NCI-H345 (cell line): ENCODE measurements at places on chromosomes 13 and 19.
A peak's percentile ranks its signal among the peaks of the same experiment; 100 is the strongest.

DNA sequence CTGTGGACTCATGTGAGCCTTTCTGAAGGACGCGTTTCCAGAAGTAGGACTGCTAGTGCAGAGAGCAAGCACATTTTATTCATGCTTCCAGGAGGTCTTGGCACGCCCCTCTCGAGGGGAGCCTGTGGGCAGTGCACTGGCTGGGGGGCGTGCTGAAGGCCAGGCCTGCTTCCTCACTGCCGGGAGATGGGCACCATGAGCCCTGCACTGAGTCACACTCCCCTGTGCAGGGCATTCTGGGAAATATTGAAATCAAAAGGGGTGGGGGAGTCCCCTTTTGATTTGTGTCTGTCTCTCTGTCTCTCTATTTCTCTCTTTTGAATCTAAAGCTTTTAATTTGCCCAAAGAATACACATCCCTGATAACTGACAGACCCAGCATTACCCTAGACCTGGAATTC, 34.0 kb downstream of the DPF1 start:
- no peak for DNase-seq

- peak; percentile 99 for DNase-seq
Observed at GRCh38 chr19:29308977-29309590, 96.1 kb upstream of the UQCRFS1 start.

DNA sequence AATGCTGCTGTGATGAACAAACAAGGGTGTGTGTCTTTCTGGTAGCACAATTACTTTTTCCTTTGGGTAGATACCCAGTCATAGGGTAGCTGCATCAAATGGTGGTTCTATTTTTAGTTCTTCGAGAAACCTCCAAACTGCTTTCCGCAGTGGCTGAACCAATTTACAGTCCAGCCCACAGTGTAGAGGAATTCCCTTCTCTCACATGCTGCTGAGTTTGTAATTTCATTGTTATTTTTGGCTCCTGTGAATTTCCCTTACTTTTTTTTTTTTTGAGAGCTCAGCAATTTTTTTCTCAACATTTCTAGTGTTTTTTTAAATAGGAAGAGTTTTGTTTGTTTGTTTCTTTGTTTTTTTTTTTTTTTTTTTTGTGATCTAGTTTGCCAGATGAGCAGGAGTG, 37.5 kb upstream of the ADGRE1 start:
- no peak for DNase-seq

- DNase-seq: peak; percentile 72
Observed at GRCh38 chr13:39767791-39768517, 112.5 kb downstream of the COG6 start.

GRCh38 chr19:16088351-16089009, 12.2 kb downstream of the TPM4 start:
- no peak for DNase-seq

GRCh38 chr13:51923983-51924539, 62.3 kb downstream of the CCDC70 start:
- no peak for DNase-seq

DNA sequence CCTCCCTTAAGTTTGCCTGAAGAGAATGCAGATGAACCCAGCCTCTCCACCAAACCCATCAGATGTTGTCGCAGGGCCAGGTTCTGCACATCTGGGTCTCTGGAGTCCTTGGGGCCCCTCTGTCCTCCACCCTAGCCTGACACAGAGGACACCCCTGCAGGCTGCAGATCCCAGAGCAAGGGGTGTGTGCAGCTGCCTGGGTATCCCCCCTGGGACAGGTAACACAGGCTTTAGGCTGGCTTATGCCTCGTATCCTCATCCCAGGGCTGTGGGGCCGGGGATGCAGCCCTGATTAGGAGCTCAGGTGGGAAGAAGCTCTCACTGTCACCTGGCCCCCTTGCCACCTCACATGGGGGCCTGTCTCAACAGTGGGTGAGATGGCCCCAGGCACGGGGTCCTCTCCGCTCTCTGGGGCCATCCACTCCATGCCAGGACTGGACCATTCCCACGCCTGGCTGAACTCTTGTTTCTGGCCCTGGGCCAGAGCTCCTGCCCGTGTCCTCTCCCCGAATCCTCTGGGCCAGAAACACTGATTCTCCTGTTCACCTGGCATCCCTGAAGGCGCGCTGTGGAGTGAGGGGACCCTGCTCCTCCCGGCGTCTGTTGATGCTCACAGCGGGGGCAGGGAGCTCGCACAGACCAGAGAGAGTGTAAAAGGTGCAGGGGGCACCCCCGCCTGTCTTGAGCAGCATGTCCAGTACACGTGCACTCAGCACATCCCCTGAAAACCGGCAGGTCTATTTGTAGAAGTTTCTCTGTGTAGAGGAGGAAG, 38.7 kb upstream of the TPM4 start:
- no peak for DNase-seq

- DNase-seq: no peak
Observed at GRCh38 chr13:97875911-97876310, 77.6 kb upstream of the IPO5 start.

GRCh38 chr13:65638572-65639168, 1591.5 kb downstream of the PCDH9 start:
- no peak for DNase-seq

DNA sequence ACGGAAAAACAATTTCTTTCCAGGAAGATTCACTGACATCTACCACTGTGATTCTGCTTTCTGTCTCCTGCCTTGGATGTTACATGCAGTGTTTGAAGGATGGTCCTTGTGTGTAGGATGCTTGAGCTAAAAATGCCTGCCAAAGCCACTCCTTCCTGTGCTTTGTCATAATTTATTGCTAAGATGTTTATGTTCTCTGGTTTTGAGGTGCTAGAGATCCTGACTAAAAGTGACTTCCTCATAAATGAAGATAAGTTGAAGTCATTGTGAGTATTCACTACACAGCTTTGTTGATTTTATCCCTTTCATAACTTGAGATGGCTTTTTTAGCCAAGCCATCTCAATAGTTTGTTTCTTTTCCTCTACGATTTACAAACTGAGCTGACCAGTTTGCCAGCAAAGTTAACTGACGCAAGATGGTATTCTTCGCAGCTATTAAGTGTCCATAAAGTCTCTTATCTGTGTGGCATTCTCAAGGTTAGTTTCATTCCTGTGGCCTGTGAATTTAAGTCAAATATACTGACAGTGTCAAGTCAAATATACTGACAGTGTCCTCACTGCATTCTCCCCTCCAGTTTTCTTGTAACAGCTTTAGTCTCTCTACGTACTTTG, 15.7 kb upstream of the FBXL3 start:
- no peak for DNase-seq

GRCh38 chr13:58376775-58377174, 745.2 kb downstream of the PCDH17 start:
- DNase-seq: no peak

DNA sequence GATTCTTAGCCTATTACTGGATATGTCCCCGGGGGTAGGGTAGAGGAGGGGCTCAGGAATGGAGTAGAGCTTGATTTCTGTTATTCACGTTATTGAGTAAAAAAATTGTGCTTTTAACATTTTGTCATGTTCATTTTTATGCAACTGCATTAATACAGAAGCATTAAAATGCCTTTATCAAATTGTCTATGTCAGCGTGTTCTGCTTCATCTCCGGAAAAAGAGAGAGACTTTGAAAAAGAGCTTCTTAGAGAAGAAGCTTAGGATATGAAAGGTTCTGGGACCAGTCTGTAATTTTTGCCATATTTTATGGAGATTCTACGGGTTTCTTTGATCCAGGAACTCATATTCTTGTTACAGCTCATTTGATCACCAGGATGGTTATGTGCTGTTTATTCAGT, 82.0 kb downstream of the SLC10A2 start:
- no peak for DNase-seq

- DNase-seq: no peak
Observed at GRCh38 chr19:51135986-51136762, 5.9 kb upstream of the SIGLEC7 start.

GRCh38 chr13:99320693-99321481, 13.7 kb upstream of the GPR183 start:
- DNase-seq: peak; percentile 7

DNA sequence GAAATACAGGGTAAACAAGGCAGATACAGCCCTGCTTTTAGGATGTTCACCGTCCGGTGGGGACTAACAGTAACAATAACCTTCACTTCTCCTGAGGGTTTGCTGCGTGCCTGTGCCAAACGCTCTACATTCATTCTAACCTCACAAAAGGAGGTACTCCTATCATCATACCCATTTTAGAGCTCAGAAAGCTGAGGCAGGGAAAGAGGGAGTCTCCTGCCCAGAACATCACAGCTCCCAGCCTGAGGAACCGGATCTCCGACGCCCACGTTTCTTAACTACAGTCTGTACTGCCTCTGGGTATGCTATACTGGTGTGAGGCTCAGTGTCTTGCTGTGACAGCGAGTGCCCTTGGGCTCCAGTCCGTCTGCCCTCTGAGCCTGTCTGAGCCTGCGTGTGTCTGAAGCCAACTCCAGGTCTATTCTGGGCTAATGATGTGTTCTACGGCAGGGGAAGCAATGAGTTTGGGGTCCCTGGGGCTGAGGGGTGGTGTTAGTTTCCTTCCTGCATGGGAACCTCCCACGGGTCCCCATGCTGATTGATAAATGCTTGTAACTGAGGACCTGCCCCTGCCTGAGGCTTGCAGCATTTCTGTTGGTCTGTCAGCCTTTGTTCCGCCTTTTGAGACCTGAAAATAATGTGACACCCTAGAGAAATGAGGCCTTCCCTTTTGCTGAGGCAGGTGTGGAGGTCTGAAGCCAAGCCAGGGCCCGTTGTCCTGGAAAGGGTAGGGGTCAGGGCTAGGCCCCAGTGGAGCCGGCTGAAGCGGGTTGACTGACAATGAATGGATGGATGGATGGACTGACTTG, 4.9 kb downstream of the LIPE start:
- DNase-seq: no peak

DNA sequence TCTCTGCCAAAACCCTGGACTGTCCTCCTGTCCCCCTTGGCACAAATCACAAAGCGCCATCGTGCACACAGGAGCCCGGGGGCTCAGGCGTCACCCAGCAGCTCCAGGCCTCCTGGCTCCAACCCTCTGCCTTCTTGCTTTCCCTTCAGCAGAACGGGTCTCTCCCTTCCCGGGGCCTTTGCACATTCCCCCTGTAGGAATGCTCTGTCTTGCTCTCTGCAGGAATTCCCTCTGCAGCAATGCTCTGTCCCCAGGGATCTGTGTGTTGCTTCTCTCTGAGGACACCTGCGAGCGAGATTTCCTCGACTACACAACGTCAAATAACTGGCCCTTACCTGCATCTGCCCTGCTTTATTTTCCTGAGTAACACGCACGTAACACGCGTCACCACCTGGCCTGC, 13.3 kb upstream of the RASA3 start:
- no peak for DNase-seq

DNA sequence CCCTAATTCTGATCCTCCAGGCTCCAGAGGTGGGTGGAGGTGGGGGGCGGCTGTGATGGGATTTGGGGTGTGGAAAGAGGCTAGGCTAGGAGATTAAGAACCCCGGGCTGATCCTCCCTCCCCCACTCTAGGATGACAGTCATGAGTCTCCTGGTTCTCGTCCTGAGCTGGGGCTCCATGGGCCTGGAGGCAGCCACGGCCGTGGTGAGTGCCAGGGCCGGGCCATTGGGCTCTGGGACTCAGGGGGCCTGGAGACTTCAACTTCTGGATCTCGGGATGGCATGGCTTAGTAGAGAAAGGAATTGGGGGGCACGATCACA, 13.9 kb downstream of the TTYH1 start:
- DNase-seq: no peak

DNA sequence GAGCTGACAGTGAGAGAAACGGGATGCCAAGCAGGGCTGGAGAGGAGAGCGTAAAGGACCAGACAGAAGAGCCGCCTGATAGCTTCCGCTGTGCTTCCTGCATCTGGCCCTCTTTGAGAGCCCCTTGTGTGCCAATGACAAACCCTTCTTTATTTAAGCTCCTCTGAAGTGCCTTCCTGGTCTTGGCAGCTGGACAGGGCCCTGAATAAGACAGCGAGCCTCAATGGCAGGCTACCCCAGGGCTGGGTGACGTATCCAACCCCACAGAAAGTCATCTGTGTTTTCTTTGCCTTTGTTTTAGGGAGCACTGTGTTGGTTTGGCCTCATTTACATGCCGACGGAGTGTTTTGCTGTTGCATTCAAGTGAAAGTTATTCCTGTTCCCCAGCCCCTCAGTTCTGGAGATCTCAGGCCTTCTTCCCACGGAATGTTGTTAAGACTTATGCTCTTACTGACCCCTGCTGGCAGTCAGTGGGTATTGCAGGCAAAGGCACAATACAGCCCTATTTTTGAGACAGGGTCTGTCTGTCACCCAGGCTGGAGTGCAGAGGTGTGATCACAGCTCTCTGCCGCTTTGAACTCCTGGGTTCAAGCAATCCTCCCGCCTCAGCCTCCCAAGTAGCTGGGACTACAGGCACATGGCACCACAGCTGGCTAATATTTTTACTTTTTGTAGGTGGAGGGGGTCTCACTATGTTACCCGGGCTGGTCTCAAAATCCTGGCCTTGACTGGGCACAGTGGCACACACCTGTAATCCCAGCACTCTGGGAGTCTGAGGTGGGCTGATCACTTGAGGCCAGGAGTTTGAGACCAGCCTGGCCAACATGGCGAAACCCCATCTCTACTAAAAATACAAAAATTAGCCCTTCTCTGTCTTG, 16.8 kb downstream of the CCL25 start:
- DNase-seq: peak; percentile 12

- DNase-seq: peak; percentile 63
Observed at GRCh38 chr13:94813920-94814475, 101.7 kb upstream of the SOX21 start.

GRCh38 chr19:54492568-54492967, 10.1 kb upstream of the LAIR2 start:
- no peak for DNase-seq

GRCh38 chr19:33143897-33144405, 12.0 kb downstream of the WDR88 start:
- DNase-seq: peak; percentile 79

DNA sequence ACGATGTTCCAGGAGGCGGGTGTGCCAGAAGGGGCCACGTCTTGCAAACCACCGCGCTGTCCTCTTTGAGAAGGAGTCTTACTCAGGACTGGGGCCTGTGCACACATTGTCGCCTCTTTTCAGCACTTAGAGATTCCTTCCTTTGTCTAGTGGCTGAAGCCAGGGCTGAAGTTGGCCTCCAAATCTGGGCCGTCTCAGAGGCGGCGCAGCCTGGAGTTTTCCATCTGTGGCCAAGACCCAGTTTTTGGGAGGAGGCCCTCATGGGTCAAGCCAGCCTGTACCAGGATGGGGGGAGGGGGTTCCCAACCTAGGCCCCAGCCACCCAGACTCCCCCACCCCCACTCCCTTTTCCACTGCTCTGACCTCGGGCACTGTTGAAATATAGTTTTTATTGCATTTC, 11.8 kb downstream of the ANO8 start:
- no peak for DNase-seq

- no peak for DNase-seq
Observed at GRCh38 chr13:26847281-26847680, 86.7 kb upstream of the GPR12 start.

- DNase-seq: peak; percentile 52
Observed at GRCh38 chr13:80251403-80251802, 89.5 kb downstream of the SPRY2 start.
